Activated CD4-positive, alpha-beta T cell treated with anti-CD3 and anti-CD28 coated beads, Interleukin-2, Interleukin-4, amounts not matched to agents 100 ng/mL and 50 ng/mL, durations not matched to agents 16 hours and 8 hours (primary cell): ENCODE measurements at places on chromosomes 13 and 19.

DNA sequence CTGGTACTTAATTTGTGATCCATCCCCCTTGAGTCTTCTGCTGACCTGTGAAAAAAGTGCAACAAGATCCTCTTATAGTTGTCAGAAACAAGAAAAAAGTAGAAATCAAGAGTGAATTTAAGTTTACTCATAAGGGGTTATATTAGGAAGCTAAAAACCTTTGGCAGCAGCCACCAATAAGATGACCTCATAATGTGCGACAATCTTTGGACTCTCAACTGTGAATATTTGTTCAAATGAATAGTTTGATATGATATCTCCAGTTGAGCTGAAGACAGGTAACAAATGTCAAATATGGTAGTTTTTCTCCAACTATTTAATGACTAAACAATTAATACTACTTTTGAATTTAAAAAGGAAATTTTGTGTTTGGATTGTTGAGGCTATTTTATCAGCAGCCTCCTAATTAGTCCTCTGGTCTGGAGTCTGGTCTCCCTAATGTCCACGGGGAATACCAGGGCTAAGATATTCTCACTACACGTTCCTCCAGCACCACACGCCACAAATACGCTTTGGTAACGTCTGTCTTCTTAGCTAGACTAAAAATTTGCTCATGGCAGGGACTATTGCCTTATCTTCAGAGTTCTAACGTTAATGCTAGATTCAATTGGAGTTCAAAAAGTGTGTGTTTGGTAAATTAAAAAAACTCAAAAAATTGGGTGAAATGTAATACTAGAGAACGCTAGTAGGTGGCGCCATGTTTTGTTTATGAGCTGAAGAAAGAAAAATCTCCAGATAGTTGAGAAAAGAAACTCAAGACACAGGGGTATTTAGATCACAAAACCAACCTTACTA, 51.0 kb upstream of the PDX1 start:
- no peak for DNase-seq

DNA sequence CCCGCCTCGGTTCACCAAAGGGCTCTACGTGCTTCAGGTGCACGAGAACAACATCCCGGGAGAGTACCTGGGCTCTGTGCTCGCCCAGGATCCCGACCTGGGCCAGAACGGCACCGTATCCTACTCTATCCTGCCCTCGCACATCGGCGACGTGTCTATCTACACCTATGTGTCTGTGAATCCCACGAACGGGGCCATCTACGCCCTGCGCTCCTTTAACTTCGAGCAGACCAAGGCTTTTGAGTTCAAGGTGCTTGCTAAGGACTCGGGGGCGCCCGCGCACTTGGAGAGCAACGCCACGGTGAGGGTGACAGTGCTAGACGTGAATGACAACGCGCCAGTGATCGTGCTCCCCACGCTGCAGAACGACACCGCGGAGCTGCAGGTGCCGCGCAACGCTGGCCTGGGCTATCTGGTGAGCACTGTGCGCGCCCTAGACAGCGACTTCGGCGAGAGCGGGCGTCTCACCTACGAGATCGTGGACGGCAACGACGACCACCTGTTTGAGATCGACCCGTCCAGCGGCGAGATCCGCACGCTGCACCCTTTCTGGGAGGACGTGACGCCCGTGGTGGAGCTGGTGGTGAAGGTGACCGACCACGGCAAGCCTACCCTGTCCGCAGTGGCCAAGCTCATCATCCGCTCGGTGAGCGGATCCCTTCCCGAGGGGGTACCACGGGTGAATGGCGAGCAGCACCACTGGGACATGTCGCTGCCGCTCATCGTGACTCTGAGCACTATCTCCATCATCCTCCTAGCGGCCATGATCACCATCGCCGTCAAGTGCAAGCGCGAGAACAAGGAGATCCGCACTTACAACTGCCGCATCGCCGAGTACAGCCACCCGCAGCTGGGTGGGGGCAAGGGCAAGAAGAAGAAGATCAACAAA, 2.6 kb downstream of the PCDH17 start:
- no peak for DNase-seq

- no peak for DNase-seq
These were observed 558.3 kb upstream of the NBEA start for GRCh38 chr13:34383728-34384127.

GRCh38 chr13:72384879-72385278, 342.6 kb downstream of the MZT1 start:
- no peak for DNase-seq

DNA sequence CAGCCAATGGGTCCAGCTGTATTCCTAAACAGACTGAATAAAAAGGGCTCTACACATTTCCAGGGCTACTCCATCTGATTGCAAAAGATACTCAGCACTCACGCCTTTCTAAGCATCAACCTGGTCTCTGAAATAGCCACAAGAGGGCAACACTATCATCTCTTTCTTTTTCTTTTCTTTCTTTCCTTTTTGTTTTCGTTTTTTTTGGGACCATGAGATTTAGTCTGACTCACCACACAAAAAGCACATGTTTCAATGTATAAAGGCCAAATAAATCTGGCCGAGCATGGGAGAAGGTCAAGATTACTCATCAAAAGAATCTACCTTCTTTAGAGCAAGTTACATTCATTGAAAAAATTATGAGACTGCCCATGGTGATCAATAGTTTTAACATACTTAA, 805.6 kb upstream of the ARGLU1 start:
- DNase-seq, result no peak

DNA sequence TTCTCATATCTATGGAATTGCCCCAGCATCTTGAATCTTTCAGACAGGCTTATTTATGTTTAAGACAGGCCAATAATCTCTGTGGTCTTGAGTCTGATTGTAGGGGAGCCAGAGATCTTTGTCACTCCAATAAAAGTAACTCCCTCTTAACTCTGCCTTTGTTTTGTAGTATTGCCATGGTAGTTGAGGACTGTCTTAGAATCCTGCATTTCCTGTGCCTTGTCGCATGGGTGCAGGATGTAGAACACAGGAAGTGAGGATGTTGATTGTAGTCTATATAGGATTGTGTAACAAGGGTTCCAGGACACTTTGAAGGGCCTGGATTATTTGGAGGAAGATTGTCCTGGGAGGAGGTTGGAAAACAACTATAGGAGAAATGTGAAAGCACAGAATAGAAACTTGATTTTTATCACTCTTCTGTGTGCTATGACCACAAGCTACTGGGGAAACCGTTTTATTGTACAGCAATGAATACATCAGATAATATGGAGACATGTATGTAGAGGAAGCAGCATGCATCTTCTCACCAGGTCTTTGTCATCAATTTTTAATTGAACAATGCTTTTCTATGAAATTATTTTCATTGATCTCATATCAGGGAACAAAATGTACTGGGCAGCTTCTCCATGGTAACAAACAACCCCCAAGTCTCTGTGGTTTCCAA, 411.7 kb downstream of the FGF9 start:
- DNase-seq, result no peak
